Cortex of kidney (tissue), 1 donor: ENCODE measurements at places on chromosomes 3 and 15.

GRCh38 chr3:90011131-90011530 lies 903.7 kb downstream of the EPHA3 start:
- DNase-seq: no peak

DNA sequence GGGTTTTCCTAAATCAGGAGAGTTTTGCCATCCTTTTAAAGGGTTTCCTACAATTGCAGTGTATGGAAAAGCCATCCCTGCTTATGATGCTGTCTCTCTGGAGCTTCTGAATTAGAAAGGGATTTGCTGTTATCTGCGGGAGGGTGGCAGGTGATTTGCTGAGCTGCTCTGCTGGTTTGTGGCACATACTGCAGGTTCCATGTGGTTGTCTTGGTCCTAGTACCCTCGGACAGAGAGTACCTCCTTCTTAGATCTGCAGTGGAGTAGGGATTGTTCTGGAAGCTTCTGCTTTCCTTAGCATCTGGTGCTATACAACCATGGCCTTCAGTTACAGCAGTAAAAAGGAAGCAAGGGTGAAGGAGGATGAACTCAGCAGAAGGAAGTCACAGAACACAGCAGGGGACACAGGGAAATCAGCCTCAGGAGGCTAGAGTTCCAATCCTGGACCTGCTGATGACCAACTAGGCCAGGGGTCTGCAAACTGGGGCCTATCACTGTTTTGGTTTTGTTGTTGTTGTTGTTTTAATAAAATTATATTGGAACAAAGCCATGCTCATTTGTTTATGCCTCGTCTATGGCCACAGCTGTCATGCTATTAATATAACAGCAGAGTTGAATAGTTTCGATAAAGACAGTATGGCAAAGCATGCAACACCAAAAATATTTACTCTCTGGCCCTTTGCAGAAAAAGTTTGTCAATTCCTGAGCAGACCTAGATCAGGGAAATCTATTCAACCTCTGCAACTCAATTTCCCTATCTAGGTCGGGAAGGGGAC lies 39.5 kb downstream of the STARD5 start:
- DNase-seq: no peak

DNA sequence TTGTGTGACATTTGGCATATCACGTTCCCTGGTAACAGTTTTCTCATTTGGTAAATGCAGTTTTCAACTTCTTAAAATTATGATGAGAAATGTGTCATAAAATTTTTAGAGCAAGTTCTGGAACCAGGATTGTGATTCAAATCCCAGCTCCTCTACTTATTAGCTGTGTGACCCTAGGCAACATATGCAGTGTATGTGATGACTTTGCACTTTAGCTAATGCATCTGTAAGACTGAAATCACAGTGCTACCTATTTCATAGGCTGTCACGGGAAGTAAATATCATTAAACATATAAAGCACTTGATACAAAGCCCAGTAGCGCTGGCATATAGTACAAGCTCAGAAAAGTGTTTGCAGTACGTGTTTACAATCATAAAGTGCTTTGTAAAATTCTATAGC lies 419.4 kb downstream of the GRM7 start:
- DNase-seq: no peak

- no peak for DNase-seq
Observed at GRCh38 chr3:46897829-46898320, 20.4 kb downstream of the PTH1R start.

DNA sequence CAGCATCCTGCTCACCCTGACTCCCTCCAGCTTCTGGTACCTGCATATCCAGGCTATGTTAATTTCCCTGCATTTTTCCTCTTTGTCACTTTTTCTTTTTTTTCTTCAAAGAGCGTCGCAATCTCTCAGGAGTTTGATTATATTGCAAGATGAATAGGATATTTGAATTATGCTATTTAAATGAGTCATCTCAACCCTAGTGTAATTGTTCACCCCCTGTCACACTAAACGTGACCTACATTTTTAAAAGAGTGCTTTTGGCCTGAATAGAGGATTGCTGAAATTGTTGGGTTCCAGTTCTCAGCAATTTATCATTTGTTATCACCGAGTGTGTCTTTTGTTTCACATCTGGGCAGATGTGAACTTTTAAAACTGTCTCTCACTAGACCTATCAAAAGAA lies 294.7 kb downstream of the SOX2 start:
- DNase-seq: no peak

- no peak for DNase-seq
Observed at GRCh38 chr3:138455801-138456716, 21.6 kb downstream of the ESYT3 start.

- no peak for DNase-seq
Observed at GRCh38 chr15:89822026-89822425, 7.4 kb upstream of the ANPEP start.

- no peak for DNase-seq
Observed at GRCh38 chr3:184176377-184177330, 2.0 kb downstream of the AP2M1 start.

DNA sequence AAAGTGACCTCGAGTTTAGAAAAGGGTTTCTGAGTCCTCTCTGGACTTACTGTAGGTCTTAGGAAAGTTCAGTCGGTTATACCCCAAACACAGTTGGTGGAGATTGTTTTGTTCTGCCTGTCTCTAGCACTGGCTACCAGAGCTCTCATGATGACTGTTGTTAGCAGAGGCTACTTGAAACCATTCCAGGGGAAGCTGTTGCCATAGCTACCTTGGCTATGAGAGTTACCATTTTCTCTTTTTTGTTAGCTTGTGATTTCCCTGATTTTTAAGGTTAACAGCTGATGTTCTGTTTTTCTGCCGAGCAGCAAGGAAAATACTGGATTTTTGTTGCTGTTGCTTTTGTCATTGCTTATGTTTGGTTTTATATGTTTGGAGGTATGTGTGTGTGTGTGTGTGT lies 26.7 kb downstream of the ABHD2 start:
- DNase-seq: no peak

- DNase-seq: no peak
Observed at GRCh38 chr15:66405007-66405406, 18.3 kb downstream of the MAP2K1 start.

- no peak for DNase-seq
Observed at GRCh38 chr3:151918253-151919029, 45.0 kb downstream of the SUCNR1 start.

- DNase-seq: no peak
Observed at GRCh38 chr3:178676077-178676476, 139.8 kb downstream of the KCNMB2 start.

DNA sequence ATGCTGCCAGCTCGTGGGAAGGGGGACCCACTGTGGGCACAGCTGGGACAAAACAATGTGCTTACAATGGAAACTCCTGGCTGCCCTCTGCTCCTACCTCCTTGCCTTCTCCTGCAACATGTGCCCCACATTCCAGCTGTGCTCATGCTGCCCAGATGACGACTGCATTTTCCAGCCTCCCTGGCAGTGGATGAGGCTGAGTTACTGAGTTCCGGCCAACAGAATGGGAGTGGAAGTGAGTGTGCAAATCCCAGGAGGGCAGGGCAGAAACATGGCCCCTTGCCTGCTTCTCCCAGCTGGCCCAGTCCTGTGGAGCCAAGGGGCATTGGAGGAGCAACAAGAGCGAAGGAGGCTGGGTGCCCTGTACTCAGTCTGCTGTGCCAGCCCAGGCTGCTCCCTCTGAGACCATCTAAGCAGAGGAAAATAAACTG lies 17.1 kb downstream of the KLF15 start:
- DNase-seq: no peak

- no peak for DNase-seq
Observed at GRCh38 chr3:89521328-89521727, 413.9 kb downstream of the EPHA3 start.

GRCh38 chr3:52786330-52787215 lies 8.0 kb upstream of the ITIH3 start:
- no peak for DNase-seq

DNA sequence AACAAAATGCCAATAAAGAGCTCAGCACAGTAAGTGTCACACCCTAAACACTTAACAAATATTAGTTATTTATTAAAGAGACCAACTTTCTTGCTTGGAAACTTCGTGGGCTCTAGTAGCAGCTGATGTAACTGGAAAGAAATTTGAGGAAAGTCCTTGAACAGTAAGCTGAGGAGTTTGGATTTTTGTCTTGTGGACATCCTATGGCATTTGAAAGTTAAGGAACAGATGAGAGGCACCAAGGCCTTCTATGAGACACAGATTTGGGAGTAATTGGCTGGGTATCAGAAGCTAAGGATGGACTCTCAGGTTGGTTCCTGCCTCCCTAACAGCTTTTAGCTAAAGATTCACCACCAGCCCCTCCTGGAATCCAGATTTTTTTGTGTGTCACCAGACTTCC lies 59.7 kb upstream of the FILIP1L start:
- no peak for DNase-seq

DNA sequence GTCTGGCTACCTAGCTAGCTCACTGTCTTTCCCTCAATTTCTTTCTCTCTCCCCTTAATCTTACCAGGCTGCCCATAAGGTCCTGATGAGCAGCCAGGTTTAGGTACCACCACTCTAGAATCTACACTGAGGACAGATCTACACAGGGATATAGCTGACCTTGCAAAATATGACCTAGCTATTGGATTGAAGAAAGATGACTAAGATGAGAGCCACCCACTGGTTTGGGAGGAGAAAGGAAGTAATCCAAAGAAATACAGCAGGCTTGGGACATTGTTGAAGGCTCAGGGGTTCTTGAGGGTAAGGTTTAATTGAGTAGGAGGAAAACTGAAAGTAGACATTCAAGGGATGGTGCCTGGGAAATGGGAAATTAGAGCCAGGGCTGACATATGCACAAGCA lies 142.0 kb upstream of the TMC3 start:
- DNase-seq: no peak

DNA sequence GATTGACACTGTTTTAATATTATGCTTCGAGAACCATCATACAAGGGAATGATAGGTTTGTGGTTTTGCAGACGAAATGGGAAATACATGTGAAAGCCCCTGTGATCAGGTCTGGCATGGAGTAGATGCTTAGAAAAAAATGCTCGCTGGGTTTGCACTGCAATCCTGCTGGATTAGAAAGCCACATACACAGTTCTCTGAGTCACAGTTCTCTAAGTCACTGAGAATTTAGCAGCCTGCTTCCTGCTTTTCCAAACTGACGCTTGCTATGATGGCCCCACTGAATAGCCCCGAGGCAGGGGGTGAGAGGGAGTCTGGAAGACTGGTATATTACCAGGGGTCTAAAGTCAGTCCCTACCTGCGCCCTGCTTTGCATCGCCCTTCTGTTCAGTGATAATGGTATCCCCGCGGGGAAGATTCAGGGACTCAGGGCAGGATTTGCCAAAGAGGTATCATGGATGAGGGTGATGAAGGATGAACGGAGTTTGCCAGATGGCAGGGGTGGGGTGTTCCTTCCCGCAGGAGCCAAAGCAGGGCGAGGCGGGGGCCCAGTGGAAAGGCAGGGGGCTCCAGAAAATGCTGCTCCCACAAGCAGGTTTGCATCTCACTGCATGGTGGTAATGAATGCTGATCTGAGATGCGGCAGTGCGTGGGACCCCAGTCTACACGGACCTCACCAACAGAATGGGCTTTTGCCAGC lies 82.3 kb downstream of the IQSEC1 start:
- DNase-seq: no peak

DNA sequence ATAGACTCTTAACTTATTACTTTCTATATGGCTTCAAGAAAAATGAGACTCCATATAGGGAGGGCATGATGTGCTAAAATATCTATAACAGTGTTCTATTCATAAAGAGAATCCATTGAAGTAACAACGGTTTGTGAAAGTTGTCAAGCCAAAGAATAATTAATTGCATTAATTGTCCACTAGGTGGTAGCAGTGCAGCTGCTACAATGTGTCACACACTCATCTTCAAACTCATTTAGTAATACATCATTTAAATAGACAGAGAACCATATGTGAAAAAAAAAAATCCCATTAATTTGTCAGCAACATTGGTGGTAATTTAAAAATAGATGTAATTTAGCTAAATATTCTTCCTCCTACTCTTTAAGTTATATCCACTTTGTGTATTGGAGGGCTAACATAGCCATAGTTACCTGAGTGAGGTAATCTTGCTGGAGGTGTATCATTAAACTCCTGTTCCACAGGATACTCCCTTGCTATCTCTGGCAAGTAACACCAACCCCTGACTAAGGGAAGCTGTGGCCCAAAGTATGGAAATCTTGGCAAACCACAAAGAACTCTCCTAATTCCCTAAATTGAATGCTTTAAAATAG lies 3.7 kb upstream of the CPA3 start:
- no peak for DNase-seq

- no peak for DNase-seq
Observed at GRCh38 chr3:157669416-157669815, 166.2 kb upstream of the VEPH1 start.

DNA sequence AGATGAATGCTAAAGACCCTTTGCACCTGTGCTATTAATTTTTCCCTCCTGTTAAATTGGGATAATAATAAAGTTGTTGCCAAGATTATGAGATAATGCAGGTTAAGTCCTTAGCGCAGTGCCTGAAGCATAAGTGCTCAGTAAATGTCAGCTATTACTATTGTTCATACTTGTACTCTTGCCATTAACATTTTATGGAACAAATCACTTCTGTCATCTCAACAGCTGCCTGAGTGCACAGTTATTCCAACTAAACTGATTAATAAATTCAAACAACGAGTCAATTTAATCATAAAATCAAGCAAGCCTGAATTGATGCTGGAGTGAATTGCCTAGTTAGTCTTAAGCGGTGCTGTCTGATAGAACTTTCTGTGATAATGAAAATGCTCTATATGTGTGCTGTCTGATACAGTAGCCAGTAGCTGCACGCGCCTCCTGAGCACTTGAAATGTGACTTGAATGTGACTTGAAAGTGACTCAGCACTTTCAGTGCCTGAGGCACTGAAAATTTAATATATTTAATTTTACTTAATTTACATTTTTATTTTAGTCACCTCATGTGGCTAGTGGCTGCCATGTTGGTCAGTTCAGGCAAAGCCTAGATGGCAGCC lies 198.7 kb upstream of the PFN2 start:
- no peak for DNase-seq

- no peak for DNase-seq
Observed at GRCh38 chr15:38062696-38063095, 128.3 kb downstream of the TMCO5A start.

GRCh38 chr3:23663246-23663645 lies 142.5 kb upstream of the UBE2E1 start:
- no peak for DNase-seq

DNA sequence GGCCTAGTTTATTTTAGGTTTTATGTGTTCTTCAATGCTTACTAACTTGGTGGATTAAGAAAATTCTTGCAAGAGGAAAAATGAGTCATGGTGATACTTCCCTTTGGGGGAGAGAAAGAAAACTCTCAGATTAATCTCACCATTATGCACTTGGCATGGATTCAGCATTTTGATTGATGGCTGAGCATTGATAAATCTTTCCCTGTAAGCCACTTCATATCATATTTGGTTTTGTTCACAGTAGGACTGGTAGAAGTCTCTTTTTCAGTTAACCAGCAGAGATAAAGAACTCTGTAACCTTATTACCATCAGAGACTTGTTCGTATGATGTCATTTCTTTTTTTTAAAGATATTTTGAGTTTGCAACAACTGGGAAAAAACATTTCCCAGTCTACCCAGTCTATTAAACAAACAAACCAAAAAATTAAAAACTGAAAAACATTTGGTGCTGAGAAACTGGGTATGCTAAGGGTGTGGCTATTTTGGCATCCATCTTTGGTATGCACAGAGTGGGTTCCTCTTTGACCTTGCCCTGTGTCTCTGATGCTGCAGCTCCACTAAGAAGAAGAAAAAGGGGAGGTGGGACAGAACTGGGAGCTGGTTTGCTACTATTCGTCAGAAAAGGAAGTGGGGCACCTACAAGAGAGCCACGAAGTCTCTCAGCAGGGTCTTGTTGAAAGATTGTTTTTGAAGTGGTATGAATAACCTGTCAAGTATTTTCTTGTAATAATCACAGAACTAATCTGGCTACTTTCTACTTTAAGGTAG lies 17.2 kb downstream of the TMOD3 start:
- DNase-seq: no peak
